NCI-H1436 (cell line): ENCODE measurements at places on chromosomes 4 and X.

DNA sequence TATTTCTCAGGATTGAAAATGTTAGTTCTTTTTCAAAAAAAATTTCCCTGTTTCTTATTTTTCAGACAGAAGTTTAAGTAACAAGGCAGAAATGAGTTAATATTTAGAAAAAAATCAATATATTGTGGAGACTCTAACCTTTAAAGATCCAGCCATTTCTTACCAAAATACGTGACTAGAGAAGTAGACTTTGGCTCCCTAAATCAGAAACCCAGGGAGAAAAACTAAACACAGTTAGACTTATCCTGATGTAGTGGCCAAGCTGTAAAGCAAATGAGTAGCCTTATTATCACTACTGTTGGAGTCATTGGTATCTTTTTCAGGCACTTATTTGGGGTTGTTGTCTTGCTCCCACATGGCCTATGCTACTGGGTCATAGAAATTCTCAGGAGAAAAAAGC, 1556.4 kb upstream of the ADGRL3 start:
- DNase-seq = no peak

DNA sequence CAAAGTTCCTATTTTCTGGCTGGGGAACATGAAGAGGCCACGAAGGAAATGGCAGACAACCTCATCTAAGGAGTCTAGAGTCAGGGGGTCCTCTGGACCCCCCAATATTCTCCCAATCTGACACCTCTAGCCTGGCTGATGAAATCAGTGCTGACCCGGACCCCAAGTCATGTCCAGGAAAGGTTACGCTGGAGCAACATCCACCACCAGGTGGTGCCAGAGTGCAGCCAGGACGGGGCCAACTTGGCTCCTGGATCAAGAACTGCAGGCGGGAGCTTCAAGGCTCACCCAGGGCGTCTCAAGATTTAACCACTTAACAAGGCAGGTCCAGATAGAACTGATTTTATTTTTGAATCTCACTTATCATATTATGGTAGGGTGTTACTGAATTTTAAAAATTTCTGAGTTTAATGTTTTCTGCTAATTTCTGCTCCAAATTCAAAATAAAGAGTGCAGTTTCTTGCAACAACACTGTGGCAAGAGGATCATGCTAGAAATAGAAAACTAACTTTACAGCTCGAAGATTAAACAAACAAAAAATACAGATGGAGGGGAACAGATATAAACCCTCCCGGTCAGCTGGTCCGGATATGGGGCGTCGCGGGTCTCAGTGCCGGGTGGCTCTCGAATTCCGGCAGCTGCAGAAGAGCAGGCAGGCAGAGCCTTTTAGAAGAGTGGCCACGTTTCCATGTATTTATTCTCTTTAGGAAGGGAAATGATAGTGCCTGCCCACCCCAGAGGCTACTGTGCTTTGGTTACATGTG, 135.5 kb downstream of the AFAP1 start:
- DNase-seq = peak; percentile 16

- no peak for DNase-seq
Measured at GRCh38 chr4:181085557-181085956, 1157.6 kb upstream of the TENM3 start.

DNA sequence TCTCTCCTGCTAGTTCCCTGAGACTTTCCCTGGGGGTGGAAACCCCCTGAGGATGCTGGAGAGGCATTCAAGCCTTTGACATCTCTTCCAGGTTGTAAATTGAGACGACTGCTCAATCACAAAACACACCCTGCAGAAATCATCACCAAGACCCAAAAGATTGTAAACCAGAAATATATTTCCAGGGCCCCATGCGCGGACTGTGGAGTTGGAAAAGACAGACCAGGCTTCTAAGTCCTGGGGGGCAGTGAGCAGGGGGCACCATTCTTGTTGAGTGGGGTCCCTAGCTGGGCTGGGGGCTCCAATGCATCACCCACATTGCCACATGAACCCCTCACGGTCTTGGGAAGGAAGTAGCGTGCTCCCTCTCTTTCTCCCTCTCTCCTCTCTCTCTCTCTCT, 87.9 kb upstream of the C4orf50 start:
- no peak for DNase-seq

DNA sequence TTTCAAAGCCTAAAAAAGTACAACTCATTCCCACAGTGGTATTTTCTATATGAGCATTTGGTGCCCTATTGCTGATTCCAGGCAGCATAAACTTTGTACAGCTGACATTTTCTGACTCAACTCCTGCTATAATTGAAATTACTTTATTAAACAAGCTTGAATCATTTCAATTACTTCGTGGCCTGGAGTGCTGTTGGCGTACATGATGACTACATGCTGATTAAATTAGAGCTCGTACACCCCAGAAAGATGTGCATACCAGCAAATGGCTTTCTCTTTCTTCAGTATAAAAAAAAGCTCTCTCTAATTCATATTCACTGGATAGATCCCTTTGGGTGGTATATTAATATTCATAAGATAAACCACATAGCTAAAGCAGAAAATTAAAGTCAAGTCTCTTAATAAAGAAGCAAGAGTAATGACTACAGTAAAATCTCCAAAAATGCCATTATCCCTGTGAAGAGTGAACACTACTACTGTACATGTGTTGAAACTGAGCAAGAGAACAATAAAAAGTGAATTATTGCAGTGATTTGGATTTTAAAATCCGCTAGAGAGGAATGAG, 245.0 kb upstream of the IGFBP7 start:
- DNase-seq = no peak
